DMS53 (cell line): ENCODE measurements at places on chromosomes 16 and 17.

DNA sequence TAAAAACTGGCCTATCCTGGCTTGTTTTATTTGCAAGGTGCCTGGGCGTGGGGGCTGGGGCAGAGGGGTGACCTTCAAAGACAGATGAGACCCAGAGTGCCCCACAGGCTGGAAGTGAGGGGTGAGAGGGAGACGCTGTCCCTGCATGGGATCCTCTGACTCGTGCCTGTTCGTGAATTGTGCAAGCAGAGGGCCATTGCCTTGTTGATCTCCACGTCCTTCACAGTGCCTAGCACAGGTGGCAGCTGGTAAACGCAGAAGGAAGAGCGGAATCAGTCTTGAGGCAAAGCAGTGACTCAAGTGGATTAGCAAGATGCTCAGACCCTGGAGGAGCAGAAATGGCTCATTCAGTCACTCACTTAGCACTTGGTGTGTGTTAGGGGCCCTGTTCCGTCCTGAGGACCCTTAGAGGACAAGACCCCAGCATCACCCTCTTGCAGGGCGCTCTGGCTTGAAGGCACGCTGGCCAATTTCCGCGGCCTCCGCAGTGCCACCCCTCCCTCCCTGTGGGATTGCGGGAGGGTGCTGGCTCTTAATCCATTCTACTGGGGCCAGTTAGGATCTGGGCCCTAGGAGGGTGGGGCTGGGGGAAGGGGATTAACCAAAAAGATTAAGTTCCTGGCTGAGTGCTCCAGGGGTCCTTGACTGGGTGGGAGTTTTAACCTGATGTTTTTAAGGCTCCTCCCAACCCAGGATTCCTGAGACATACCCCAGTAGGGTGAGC, 151.2 kb downstream of the CCDC182 start:
- no peak for DNase-seq

- DNase-seq: no peak
These were observed 45.4 kb downstream of the BRCA1 start for GRCh38 chr17:43079641-43080302.

GRCh38 chr16:1414532-1415260, at the start of gene UNKL:
UNKL (minus strand) TSS chr16:1414704; CDS start chr16:1414691, 13 bp downstream.
- DNase-seq: peak; percentile 65

DNA sequence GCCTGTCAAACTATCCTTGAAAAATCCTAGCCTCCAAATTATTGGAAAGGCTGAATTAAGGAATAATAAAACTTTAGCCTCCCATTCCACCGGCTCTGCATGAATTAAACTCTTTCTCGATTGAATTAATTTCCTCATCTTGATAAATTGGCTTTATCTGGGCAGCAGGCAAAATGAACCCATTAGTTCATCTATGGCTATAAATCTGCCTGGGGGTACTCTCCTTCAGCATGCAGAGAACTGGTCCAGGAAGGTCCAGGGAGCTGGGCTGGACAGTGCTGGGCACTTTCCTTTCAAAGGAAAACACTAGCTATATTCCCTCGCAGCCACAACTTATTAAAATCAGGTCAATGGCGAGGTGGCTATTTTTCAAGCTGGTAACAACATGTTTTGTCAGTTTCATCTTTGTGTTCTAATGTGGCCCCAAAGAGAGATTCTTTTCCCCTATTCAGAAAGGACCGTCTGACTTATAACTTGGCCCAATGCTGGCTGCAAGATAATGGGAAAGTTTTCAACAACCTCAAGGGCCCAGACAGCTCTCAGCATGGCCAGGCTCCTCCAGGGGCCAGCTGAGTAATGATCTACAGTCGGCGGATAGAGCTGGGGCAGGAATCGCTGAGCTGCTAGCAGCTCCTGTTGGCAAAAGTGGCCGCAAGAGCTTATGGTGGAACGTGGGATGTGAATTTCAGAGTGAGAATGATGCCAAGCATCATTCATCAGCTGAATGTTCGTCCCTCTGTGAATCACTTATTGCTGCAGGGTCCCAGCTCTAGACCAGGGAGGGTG, 326.9 kb downstream of the SLC39A11 start:
- DNase-seq: no peak

- no peak for DNase-seq
These were observed 19.6 kb downstream of the BEAN1 start for GRCh38 chr16:66446737-66447136.

- no peak for DNase-seq
These were observed 39.7 kb downstream of the CUEDC1 start for GRCh38 chr17:57915544-57915943.

DNA sequence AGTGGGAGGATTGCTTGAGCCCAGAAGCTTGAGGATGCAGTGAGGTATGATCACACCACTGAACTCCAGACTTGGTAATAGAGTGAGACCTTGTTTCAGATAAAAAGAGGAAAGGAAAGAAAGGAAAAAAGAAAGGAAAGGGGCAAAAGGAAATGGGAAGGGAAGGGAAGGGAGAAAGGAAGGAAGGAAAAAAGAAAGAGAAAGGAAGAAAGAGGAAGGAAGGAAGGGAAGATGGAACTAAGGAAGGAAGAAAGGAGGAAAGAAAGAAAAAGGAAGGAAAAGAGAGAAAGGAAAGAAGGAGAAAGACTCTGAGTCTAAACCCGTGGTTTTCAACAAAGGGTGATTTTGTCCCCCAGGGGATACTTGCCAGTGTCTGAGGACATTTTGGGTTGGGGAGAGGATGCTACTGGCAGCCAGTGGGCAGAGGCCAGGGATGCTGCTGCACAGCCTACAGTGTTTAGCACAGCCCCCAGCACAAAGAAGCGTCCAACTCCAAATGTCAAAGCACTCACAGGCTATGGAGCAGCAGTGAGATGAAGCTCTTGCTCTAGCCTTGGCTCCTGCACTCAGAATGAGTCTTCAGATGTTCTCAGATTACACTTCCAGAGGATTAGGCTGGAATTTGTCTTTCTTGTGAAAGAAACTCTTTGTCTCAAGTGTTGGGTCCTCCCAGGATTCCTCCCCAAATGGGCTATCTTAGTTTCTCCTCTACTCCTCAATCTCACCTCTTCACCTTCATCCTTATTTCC, 64.2 kb downstream of the BMERB1 start:
- DNase-seq: no peak

- DNase-seq: no peak
These were observed 17.8 kb downstream of the ADAMTS18 start for GRCh38 chr16:77416939-77417480.

- no peak for DNase-seq
These were observed 27.3 kb downstream of the NUP85 start for GRCh38 chr17:75232786-75233185.

- DNase-seq: peak; percentile 99
These were observed 51.4 kb downstream of the WSB1 start for GRCh38 chr17:27345141-27345904.

- DNase-seq: no peak
These were observed 16.0 kb downstream of the TRIM25 start for GRCh38 chr17:56897646-56898424.
